ENCODE measurements at places on chromosomes 11 and 22.

DNA sequence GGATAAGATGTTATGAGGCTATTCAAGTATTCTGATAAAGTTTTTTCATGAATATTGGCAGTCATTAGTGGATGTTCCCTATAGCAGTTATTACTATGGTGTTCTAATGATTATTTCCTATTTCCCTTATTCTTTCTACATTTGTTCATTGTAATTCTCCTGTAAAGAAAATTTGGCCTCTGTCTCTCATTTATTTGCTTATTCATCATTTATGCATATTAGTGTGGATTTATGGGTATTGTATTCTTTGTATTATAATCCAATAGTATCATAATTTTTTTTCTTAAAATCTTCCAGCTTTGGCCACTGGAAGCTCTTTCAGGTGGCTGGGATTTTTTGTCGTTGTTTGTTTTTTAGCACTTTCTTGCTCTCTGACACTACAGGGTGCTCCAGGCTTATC lies 47.3 kb downstream of the JAM3 start:
- no peak overlapping the region for H3K4me3 ChIP-seq
- no peak overlapping the region for H3K27ac ChIP-seq
- H3K36me3 ChIP-seq, result peaks cover 13% of the 10 kb centered on the region

DNA sequence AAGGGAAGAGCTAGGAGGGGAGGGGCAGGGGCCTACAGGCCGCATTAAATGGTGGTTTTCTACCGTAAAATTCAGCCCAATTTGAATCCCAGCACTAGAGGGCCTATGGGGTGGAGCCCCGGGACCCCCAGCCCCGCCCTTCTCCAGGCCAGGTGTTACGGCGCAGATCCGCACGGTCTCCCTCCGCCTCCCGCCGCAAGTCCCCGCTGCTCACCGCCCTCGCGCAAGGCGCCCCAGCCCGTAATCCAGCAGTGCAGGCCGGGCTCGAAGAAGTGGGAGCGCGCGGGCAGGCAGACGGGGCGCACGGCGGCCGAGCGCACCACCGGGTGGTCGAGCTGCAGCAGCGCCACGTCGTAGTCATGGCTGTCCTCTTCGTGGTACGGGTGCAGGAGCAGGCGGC lies 17.3 kb downstream of the KCTD17 start:
- no peak overlapping the region for H3K27ac ChIP-seq
- H3K4me3 ChIP-seq, result no peak overlapping the region
- peaks cover 10% of the 10 kb centered on the region for H3K27me3 ChIP-seq
- DNase-seq, result no peak

DNA sequence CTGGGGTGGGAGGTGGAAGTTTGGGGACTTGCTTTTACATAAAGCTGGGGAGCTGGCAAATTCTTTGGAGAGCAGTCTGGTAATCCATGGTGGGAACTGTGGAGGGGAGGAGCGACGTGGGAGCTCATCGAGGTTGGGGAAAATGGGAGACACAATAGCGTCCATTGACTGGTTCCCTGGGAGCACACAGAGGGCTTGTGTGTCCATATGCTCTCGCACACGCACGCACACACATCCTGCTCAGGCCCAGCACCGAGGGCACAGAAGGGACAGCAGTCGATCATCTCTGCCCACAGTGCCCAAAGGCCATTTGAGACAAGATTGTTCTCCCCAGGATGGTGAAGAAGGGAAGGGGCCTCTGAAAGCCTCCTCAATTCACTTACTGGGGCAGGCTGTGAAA lies 53.7 kb downstream of the FBXO7 start:
- peaks cover 7% of the 10 kb centered on the region for H3K27me3 ChIP-seq
- no peaks in the 10 kb centered on the region for H3K36me3 ChIP-seq
- no peak for DNase-seq
- H3K4me1 ChIP-seq, result no peaks in the 10 kb centered on the region
- H3K4me3 ChIP-seq, result no peak overlapping the region
- no peak overlapping the region for H3K27ac ChIP-seq

DNA sequence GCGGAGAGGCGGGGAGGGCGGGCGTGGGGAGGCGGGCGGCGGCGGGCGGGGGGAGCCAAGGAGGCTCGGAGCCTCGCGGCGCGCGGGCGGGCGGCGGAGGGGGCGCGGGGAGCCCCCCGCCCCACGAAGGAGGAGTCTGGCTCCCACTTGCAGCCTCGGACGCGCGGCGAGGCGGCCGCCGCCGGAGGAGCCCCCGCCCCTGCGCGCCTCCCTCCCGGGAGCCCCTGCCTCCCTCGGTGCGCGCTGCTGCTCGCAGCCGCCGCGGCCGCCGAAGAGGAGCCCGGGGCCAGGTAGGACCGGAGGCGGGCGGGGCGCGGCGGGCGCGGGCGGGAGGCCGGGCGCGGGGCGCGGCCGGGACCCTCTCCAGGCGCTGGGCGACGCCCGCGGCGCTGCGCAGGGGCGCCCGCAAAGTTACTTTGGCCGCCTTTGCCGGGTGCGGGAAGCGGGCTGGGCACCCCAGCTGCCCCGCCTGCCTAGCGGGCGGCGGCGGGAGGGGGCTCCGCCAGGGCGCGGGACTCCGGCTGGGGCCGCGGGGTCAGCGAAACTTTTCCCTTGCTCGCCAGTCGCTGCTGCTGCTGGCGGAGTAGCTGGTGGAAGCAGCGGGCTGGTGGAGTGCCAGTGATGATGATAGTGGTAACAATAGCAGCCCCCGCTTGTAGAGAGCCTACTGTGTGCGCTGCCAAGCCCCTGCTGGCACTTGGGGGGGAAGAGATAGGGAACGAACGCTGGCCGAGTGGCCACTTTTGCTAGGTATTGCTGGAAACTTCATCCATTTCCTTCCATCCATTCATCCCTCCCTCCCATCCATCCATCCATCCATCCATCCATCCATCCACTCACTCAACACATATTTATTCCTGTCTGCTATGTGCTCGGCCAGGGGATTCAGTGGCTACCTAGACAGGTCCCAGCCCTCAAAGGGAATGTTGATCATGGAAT lies at the start of gene MPPED1:
Gene MPPED1, plus strand, starts transcription at position 146 of the 939 bp plus-strand sequence. CDS start 12,972 bp downstream, outside the sequence.
- peaks cover 5% of the 10 kb centered on the region for H3K4me1 ChIP-seq
- H3K27me3 ChIP-seq, result peaks cover 46% of the 10 kb centered on the region
- no peak within 1 kb of the TSS for H3K4me3 ChIP-seq
- DNase-seq, result no peak
- no peak within 1 kb of the TSS for H3K27ac ChIP-seq

DNA sequence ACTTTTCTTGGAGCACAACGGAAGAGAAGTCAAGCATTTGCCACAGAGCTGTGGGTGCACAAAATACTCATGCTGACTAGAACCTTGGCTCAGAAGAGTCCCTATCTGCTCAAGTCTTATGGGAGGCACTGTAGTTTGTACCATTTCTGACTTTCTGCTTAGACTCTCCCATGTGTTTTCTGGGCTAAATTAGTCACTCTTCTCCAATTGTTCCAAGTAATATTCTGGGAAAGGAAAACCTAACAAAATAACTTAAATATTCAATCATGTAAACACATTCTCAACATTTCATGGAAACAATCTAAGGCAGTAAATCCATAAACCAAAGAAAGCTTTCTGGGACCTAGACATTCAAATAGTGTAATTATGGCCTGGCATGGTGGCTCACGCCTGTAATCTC lies 220.7 kb downstream of the SWAP70 start:
- no peak for DNase-seq
- H3K4me1 ChIP-seq, result no peaks in the 10 kb centered on the region
- H3K36me3 ChIP-seq, result peaks cover 4% of the 10 kb centered on the region
- no peaks in the 10 kb centered on the region for H3K27me3 ChIP-seq

GRCh38 chr11:74466916-74467885 lies at the start of gene KCNE3:
TSS of gene KCNE3 (minus strand) at chr11:74467549. CDS start at chr11:74457563, 9,986 bp downstream.
- DNase-seq, result no peak
- H3K27me3 ChIP-seq, result peaks cover 49% of the 10 kb centered on the region
- H3K27ac ChIP-seq, result no peak within 1 kb of the TSS
- no peaks in the 10 kb centered on the region for H3K36me3 ChIP-seq
- H3K4me3 ChIP-seq, result peak within 1 kb of the TSS; percentile 7

DNA sequence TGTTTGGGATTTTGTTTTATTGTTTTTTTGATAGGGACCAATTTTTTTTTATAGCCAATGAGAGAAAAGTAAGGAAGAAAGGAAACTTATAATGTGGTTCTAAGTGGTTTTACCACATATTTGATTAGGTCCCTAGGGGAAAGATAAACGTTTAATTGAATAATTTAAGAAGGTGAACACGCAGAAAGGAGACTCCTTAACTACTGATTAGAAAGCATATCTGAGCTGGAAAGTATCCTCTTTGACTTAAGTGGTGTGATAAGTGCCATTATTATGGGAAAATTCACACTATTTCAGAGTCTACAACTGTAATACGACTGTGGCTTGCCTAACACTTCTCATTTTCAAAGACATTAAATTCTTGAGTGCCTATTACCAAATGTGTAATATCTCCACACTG lies 106.5 kb upstream of the GRAMD1B start:
- H3K36me3 ChIP-seq, result no peaks in the 10 kb centered on the region
- no peaks in the 10 kb centered on the region for H3K27me3 ChIP-seq
- no peak overlapping the region for H3K27ac ChIP-seq
- H3K4me3 ChIP-seq, result no peak overlapping the region
- no peak for DNase-seq
- H3K4me1 ChIP-seq, result no peaks in the 10 kb centered on the region

GRCh38 chr22:38270091-38270992 lies 2.5 kb downstream of the TMEM184B start:
- peak overlapping the region; percentile 30 for H3K4me3 ChIP-seq
- no peaks in the 10 kb centered on the region for H3K27me3 ChIP-seq
- no peak for DNase-seq
- H3K36me3 ChIP-seq, result no peaks in the 10 kb centered on the region

- peaks cover 24% of the 10 kb centered on the region for H3K27me3 ChIP-seq
- no peaks in the 10 kb centered on the region for H3K36me3 ChIP-seq
- no peak overlapping the region for H3K4me3 ChIP-seq
- no peak overlapping the region for H3K27ac ChIP-seq
- no peak for DNase-seq
Observed at GRCh38 chr11:134449713-134450112, 37.7 kb upstream of the B3GAT1 start.

- H3K36me3 ChIP-seq, result peaks cover 81% of the 10 kb centered on the region
- H3K4me3 ChIP-seq, result no peak overlapping the region
- DNase-seq, result no peak
- no peaks in the 10 kb centered on the region for H3K4me1 ChIP-seq
- H3K27ac ChIP-seq, result no peak overlapping the region
Observed at GRCh38 chr11:46686886-46687795, 13.3 kb downstream of the ARHGAP1 start.

GRCh38 chr22:25076336-25076735 lies 123.3 kb upstream of the CRYBB3 start:
- H3K36me3 ChIP-seq, result no peaks in the 10 kb centered on the region
- no peak for DNase-seq
- H3K27me3 ChIP-seq, result no peaks in the 10 kb centered on the region
- peak overlapping the region; percentile 64 for H3K4me3 ChIP-seq
- peak overlapping the region; percentile 90 for H3K27ac ChIP-seq

GRCh38 chr11:72816404-72816990 lies 2.3 kb downstream of the ATG16L2 start:
- H3K4me3 ChIP-seq, result peak overlapping the region; percentile 97
- H3K36me3 ChIP-seq, result no peaks in the 10 kb centered on the region
- H3K27me3 ChIP-seq, result no peaks in the 10 kb centered on the region
- no peak for DNase-seq
- H3K27ac ChIP-seq, result peak overlapping the region; percentile 66

- H3K36me3 ChIP-seq, result no peaks in the 10 kb centered on the region
- H3K27ac ChIP-seq, result no peak overlapping the region
- DNase-seq, result no peak
- H3K27me3 ChIP-seq, result peaks cover 9% of the 10 kb centered on the region
Observed at GRCh38 chr11:117664897-117665296, 132.1 kb downstream of the DSCAML1 start.

- peak overlapping the region; percentile 71 for H3K4me3 ChIP-seq
- no peaks in the 10 kb centered on the region for H3K36me3 ChIP-seq
- peak; percentile 65 for DNase-seq
- H3K27me3 ChIP-seq, result no peaks in the 10 kb centered on the region
Observed at GRCh38 chr11:81869351-81870065, 864.2 kb downstream of the FAM181B start.

- H3K36me3 ChIP-seq, result peaks cover 2% of the 10 kb centered on the region
- H3K27ac ChIP-seq, result peak overlapping the region; percentile 17
- DNase-seq, result peak; percentile 56
- H3K27me3 ChIP-seq, result no peaks in the 10 kb centered on the region
Observed at GRCh38 chr11:76919887-76920746, 59.4 kb downstream of the ACER3 start.
